GM04504 (cell line): ENCODE measurements at places on chromosomes 5 and 9.

GRCh38 chr5:58778888-58779287 is 196.0 kb downstream of the RAB3C start:
- no peak for DNase-seq

DNA sequence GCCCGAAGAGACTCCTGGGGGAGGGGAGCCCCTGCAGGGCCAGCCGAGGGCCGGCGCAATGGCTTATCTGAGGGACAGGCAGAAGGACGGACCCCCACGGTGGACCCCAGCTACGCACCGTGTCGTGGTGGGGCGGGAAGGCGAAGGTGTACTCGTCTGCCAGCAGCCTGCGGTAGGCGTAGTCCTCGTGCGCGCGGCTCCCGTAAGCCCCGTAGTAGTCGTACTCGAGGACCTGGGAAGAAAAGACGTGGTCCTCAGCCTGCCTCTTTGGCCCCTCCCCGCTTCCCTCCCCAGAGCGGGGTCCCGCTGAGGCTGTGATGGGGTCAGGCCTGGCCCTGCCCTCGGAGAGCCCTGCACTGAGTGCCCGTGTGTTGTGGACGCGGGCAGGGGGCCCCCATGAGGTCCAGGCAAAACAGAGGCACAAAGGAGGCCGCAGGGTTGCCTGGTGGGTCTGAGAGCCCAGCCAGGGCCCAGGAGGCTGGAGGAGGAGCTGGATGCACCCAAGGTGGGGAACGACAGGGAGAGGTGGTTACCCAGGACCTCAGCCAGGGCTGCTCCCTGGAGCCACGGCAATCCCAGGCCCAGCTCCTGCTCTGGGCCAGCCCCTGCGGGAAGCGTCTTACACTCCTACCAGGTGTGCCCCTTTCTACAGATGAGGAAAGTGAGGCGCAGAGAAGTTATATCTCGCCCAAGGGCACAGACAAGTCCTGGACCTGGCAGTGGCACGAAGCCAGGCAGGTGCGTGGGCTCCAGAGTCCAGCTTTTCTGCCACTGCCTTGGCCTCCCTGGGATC is 35.2 kb downstream of the SARDH start:
- DNase-seq: no peak

GRCh38 chr9:104209387-104209786 is 115.3 kb downstream of the SMC2 start:
- no peak for DNase-seq

GRCh38 chr5:110105692-110106091 is 416.0 kb downstream of the MAN2A1 start:
- peak; percentile 13 for DNase-seq
